ENCODE measurements at places on chromosomes 6 and 20.
A peak's percentile ranks its signal among the peaks of the same experiment; 100 is the strongest.

- no peak for DNase-seq
These were observed 244.3 kb downstream of the TSHZ2 start for GRCh38 chr20:53216478-53216855.

- no peak for DNase-seq
These were observed 24.1 kb downstream of the TFAP2C start for GRCh38 chr20:56653211-56653610.

DNA sequence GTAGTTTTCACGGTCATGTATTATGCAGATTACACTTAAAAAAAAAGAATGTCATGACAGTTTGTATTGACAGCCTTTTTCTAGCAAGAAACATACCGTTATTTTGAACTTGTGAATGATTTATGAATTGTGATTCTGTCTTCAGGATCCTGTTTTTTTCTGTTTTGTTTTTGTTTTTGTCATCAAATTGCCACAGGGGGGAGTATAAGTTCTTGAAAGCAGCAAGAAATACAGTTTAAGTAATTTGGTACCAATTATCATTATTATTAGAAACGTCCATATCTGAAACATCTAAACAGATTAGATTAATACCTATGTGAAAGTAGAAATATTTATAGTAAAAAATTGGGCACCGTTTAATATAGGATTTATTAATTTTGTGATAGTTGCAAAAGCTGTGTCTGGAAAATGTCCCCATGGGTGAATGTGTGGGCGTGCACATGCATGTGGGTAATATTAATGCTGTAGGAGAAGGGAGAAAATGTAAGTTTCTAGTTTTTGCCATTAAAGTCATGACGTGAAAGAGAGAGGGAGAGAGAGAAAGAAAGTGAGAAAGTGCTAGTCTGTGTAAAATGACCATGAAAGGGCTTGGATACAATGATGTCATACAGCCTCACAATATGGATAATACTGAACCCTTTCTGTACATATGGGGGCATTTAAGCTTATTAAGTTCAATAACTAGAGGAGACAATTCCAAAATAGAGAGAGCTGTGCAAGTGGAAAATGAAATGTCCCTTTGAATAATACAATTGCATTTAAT is 9.4 kb upstream of the CCN2 start:
- no peak for DNase-seq

DNA sequence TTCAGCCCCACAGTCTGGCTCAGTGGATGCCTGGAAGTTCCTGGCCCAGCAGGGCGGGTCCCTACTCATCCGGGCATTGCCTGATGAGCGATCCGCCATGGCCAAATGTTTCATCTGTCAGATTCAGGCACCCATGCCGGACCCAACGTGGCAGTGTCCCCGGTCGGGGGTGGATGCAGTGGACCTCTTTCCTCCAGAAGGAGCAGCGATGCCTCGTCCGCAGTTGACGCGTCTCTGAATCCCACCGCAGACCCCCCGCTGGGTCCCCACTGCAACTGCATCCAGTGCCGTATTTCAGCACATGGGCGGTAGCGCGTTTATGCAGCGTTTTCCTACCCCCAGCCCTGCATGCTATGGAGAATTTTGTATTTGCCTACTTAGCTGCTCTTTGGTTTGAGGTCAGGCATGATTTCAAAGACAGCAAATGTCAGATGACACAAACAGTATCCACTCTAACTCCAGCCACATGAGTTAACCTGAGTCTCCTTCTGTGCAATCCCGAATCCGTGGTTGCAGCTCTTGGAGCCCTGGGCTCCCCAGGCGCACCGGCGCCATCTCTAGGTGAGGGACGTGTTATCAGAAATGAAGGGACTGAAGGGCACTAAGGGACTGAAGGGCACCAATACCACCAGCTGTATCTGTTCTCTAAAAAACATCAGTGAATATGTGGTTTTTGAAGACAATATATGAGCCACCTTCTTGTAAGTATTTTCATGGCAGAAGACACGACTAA is 72.6 kb upstream of the THBS2 start:
- peak; percentile 57 for DNase-seq

- DNase-seq, result peak; percentile 53
These were observed 526 bp downstream of the SULF2 start for GRCh38 chr20:47784599-47785310.

DNA sequence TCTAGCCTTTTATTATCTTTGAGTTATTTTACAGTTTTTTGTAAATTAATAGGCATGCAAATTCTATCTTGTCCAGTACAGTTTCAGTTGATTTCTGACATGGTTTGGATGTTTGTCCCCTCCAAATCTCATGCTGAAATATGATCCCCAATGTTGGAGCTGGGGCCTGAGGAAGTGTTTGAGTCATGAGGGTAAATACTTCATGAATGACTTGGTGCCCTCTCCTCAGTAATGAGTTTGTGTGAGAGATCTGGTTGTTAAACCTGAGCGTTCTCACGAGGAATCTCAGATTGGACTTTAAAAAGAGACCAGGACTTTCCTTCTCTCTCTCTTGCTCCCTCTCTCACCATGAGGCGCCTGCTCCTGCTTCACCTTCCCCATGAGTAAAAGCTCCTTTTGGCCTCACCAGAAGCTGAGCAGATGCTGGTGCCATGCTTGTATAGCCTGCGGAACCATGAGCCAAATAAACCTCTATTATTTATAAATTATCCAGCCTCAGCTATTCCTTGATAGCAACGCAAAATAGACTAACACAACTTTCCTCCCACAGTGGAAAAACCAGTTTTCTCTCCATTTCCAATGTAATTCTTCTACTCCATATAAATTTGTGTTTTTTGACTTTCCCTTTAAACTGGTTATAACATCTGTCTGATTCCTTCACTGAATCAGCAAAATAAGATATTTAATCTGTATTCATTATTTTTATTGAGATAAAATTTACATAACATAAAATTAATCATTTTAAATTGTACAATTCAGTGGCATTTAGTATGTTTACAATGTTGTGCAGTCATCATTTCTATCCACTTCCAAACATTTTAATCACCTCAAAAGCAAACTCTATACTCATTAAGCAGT is 78.7 kb upstream of the PRSS16 start:
- DNase-seq, result no peak

- no peak for DNase-seq
These were observed 6.8 kb upstream of the EZR start for GRCh38 chr6:158825951-158826306.

GRCh38 chr6:96853083-96853482 is 15.8 kb upstream of the GPR63 start:
- no peak for DNase-seq

DNA sequence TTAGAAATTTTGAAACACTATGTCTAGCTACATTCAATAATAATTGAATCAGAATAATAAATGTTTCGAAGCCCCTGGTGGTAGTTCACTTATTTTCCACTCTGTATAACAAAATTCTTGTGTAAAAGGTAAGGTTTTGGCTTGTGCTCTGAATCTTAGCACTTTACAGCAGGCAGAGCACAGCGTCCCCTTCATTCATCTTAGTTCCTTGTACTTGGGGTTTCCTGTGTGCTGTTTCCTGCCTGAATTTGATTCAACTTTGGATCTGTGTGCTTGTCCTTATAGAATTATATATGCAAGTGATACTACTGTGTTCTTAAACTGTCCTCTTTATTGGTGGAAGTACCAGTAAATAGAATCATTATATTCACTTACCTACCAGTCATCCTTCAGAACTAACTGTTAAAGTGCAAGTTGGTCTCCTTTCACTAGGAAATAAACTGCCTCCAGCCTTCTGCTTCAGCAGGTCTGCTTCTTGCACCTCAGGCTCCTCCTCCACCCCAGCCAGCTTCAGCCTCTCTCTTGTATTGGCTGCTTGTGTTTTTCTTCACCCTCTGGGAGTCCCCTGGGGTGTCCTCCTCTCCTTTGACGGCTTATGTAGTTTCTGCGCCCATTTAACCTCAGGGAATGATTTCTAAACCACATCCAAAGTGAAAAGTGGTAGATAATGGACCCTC is 28.8 kb upstream of the TULP4 start:
- DNase-seq, result peak; percentile 17

DNA sequence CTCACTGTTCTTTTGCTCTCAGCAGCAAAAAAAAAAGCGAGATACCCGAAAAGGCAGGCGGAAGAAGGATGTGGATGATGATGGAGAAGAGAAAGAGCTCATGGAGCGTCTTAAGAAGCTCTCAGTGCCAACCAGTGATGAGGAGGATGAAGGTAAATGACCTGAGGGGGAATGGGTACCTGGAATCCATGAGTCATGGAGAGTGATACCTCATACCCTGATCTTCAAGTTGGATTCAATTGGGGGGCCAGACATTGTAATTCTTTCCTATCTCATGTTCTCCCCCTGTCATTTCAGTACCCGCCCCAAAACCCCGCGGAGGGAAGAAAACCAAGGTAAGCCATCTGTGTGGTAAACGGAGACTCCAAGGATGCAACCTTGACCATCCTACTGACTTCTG is 6.8 kb downstream of the ABCF1 start:
- no peak for DNase-seq

DNA sequence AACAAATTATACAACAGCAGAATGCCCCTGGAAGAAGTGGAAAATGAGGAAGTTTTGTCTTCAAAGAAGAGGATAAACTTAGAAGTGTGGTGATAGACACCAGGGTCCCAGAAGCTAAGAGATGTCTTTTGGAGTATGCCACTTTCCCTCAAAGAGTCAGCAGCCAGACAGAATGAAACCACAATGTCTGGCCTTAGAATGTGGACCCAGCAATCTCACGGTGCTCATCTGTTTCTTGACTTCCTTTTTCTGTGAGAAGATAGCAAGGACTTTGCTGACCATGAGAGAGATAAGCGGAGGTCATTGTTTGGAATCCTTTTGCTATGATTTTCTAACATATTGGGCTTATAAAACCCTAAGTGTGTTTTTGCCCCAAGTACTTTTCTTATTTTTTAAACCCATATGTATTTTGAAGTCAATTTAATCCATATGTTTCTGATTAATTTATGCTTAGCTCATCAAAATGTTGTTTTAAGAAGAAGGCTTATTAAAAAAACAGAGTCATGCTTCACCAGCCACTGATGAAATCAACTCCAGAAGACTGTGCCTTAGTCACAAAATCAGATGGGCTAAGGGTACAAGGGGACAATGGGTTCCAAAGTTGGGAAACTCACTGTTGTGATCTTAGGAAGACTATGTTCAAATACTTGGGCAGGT is 451.2 kb upstream of the JAG1 start:
- DNase-seq, result no peak

DNA sequence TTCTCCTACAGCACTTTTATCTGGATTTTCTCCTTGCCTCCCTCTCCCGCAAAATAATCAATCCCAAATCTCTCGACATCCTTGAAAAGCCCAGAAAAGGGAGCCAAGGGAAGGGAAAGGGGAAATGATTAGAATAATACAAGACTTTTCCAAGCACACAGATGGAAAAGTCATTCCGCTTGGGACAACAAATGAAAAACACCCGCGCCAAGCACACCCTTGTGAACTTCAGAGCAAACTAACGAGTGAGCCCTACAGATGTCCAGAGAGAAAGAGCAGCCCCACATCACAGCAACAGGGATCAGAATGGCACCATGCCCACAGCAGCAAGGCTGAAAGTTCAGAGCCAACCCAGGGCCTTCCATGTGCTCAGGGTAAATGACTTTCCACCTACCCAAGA is 49.6 kb downstream of the NINL start:
- DNase-seq, result no peak

- DNase-seq, result no peak
These were observed 238.5 kb downstream of the GMPR start for GRCh38 chr6:16476861-16477260.

- DNase-seq, result no peak
These were observed 17.6 kb downstream of the HLA-DOB start for GRCh38 chr6:32799168-32799567.

- no peak for DNase-seq
These were observed 188.1 kb upstream of the BMP2 start for GRCh38 chr20:6579417-6579816.

- DNase-seq, result no peak
These were observed 700.0 kb downstream of the RFPL4B start for GRCh38 chr6:113047148-113047547.

GRCh38 chr20:24970030-24970553 is 21.0 kb downstream of the CST7 start:
- DNase-seq, result no peak

GRCh38 chr6:37709250-37709931 is 11.7 kb upstream of the MDGA1 start:
- DNase-seq, result no peak

GRCh38 chr6:6515691-6516607 is 72.6 kb upstream of the LY86 start:
- DNase-seq, result no peak

- no peak for DNase-seq
These were observed 30.4 kb downstream of the KCNB1 start for GRCh38 chr20:49452011-49452482.

- DNase-seq, result no peak
These were observed 133.6 kb downstream of the SYNE1 start for GRCh38 chr6:152503546-152503945.

DNA sequence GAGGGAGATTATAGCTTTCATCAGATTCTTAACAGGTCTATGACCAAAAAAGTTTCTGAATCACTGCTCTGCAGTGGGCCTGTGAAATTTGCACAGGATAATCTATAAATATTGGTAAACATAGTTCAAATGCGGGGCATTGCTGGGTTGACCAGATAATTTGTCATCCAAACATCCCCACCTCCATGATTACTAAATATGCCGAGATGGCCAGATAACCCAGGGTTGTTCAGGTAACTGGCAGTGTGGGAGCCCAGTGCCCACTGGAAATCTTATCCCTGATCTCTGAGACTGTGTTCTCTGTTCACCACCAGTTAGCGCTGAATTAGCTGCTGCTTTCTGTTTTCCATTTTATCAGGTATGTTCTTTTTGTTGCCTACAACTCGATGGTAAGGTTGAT is 21.4 kb downstream of the PTK7 start:
- no peak for DNase-seq

DNA sequence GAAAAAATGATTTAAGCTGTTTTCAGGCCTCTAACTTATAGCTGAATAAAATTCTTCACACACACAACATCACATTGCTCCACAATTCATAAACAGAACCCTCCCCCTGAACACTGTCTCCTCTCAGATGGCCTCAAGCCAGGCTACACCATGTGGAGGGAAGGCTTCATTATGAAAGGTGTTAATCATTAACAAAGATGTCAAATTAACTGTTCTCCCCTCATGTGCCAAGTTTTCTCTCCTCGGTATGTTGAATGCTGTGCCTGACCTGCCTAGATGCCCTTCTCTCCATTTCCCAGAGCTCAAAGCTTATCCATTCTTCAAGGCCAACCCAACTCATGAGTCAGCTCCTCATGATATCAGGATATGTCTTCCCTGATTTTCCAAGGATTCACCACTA is 210.4 kb downstream of the GMDS start:
- no peak for DNase-seq

DNA sequence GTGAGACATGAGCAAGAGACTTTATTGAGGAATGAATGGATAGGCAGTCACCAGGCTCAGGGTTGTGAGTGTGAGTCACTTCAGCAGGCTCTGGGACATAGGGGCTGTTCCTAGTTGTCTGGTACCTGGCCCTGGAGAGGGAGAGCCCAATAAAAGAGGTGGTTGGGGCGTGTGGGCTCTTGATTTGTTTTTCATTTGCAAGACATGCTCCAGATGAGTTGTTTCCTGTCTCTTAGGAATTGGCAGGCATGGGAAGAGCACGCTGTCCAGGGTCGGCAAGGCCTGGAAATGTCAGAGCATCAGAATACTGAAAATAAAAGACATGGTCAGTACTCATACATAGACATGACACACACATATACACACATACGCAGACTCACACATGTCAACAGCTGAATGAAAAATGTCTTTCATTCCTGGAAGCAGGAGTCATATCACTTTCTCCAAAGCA is 166.3 kb upstream of the SULF2 start:
- no peak for DNase-seq

GRCh38 chr6:43689421-43689820 is 1.8 kb upstream of the MRPS18A start:
- DNase-seq, result no peak
